ENCODE measurements at places on chromosomes 7 and 10. TPM values are rescaled to one million over a fixed set of nuclear protein-coding genes. Genes with fewer than 3 reads are reported as not detected.

DNA sequence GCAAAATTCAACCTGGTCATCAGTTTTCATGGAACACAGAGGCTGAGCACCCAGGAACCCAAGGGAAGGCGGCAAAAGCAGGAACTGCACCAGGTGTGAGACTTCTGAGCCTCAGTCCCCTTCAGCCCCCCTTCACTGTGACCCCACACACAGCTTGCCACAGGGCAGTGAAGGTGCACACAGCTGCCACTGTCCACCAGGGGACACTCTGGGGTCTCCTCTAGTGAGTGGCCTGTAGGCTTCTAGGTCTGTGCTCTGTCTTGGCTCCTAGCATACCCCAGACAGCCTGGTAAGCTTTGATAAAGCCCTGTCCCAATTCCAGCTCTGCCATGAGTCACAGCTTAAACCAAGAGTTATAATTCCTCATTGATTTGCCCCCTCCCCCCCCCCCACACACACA lies 12.1 kb downstream of the KCNH2 start:
- no peak for DNase-seq

DNA sequence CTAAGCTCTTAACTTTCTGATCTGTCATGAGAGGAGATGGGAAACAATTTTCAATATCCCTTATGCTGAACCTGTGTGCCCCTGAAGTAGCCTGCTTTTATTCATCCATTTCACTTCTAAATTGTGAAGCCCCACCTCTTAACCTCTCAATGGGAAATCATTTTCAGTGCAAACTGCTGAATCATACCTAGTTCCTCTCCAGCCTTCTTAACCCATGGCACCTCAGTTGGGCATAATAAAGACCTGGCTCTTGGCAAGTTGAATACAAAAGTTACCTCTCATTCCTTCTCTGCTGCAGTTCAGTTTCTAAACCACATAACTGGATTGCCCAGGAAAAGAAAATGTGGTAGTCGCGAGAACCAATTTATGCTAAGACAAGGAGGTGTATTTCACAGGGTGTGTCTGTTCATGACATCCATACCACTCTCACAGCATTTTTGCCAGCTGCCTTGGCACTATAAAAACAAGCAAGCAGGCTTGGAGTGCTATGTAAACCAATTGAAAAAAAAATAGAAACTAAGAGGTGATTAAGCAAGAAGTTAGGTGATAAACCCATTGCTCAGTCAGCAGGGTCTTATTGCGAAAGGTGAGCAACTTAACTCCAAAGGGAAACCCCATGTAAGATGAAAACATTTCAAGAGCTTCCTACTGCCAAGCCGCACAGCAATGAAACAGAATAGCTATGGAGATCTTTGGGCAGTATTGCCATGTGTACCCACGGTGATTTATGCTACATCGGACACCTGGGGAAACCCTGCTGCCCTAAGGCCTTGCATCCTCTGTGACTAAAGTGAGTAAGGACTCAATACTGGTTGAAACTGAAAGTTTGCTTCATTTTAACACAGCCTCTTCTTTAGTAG lies 57.0 kb upstream of the DKK1 start:
- no peak for DNase-seq

PHKG1 gene
- 2.3 TPM for total RNA-seq

NPTX2 gene
- total RNA-seq = 3.3 TPM

DNA sequence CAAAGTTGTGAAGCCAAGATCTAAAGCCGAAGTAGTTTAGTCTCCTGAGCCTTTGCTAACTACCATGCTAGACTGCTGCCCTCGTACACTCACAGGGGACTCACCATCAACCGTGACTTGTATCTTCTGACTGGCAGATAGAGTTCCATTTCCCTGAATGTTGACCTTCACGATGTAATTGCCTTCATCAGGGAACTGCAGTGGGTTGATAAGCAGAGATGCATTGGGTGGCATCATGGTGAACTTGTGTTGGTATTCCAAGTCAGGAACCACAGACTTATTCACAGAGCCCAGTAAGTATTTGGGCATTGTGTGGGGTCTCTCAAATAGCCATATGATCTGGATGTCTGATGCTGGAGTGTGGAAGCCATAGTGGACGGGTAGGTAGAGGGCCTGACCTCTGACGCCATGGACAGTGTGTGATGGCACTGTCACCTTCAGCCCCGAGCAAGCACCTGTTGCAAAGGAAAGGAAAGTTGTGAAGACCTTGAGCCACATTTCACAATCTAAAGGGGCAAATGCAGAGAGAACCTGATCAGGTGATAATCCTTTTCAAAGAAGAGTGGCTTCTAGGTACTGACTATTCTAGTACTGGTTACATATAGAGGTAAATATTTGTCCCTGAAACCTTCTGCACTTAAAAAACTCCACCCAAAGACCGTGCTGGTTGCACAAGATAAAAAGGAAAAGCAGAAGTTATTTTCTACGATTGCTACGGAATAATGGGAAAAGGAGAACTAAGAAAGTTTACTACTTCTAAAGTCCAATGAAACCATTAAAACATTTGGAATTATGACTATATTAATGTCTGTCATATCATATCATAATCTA lies 7.1 kb downstream of the HEPACAM2 start:
- DNase-seq = no peak

GRCh38 chr10:85538601-85539000 lies 828.0 kb downstream of the GRID1 start:
- no peak for DNase-seq

Data from ovary (tissue), 10 donors.